Kasumi-1 (cell line): ENCODE measurements at places on chromosomes 11 and 22.

DNA sequence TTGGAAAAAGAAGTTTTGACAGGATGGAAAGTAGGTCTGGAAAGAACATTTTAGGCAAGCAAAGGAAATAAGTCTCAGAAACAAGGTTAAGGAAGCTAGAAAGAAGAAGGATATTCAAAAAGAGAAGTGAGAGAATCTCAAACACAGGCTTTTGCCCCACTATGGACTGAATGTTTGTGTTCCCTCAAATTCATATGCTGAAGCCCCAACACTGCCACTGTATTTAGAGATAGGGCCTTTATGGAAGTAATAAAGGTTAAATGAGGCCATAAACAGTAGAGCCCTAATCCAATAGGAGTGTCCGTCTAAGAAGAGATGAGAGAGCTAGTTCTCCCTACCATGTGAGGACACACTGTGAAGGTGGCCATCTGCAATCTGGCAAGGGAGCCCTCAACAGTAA, 20.6 kb upstream of the RPS13 start:
- DNase-seq, result peak; percentile 14

DNA sequence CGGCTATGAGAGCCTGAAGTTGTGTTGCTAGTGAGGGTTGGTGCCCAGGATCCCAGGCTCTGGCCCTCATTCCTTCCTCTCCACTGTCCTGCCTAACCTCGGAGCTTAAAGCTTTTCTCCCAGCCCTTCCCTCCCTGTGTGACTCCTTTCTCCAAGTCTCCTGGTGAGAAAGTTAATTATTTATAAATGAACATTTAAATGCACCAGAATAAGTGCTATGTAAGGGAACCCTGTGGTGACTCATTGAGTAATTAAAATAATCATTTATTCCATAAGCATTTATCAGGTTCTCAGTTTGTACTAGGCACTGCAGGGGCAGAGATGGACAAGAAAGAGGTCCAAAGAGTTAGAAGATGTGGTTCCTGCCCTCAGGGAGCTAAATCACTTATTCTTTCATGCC, 89.1 kb upstream of the ISX start:
- no peak for DNase-seq

GRCh38 chr22:31969789-31970489, 25.6 kb downstream of the YWHAH start:
- peak; percentile 49 for DNase-seq

- DNase-seq, result no peak
Measured at GRCh38 chr11:67233584-67234190, 32.6 kb upstream of the GRK2 start.
